ENCODE measurements at places on chromosomes 7 and 10.

DNA sequence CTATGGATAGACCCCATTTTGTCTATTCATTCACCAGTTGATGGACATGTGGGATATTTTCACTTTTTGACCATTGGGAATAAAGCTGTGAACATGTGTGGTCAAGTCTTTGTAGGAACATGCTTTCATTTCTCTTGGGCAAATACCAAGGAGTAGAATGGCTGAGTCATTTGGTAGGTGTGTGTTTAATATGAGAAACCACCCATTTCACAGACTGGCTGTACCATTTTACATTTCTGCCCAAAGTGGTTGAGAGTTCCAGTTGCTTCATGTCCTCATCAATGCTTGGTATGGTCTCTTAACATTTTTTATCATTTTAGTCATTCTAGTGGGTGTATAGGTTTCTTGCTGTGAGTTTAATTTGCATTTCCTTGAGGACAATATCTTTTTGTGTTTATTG is 124.9 kb upstream of the RHEB start:
- no peak for DNase-seq

DNA sequence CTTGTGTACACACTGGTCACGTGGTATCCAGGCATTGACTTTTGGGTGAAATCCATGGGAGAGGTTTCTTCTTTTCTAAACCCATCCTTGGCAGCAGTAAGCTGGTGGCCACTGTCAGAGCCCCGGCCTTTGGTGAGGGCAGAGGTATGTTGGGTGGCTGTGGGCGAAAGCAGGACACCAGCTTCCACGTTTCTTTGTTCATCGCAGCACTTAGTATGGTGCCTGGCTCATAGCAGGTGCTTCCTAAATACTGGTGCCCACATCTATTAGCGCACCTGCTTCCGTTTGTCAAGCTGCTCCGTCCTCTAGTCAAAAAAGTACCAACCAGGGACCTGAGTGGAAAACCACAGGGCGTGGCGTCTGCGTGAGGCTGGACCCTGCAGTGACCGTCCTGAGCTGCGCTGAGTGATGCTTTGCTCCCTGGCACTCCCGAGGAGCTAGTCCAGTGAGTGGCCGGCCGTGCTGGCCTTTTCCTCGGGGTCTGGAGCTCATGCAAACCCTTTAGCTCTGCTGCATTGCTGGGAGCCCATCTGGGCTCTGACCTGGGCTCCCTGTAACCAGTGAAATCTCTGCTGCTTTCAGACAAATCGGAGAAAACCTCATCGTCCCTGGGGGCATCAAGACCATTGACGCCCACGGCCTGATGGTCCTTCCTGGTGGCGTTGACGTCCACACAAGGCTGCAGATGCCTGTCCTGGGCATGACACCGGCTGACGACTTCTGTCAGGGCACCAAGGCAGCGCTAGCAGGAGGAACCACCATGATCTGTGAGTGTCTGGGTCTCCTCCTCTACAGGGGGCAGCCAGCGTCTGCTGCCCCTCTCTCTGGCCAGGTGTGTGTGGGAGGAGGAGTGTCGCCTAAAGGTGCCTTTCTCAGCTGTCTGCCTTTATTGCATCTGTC is 5.6 kb downstream of the DPYSL4 start:
- no peak for DNase-seq

GRCh38 chr7:82172017-82172416 is 271.6 kb downstream of the CACNA2D1 start:
- DNase-seq: no peak

DNA sequence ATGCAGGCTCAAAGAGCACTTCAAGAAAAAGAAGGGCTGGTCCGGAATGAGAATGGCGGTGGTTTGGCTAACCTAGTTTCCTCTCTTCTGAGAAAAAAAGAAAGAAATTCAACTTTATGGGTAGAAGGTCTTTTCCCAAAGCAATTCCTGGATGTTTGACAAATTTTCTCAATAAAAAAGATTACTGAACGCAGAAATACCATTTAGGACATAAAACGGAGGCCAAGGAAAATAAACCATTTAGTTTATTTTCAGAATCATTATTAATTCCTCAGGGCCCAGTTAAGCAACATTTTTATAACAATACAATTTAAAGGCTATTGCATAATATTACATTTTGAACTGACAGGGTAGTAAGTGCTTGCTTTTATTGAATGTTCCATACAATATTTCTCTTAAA is 284.6 kb upstream of the ANKRD30A start:
- no peak for DNase-seq

DNA sequence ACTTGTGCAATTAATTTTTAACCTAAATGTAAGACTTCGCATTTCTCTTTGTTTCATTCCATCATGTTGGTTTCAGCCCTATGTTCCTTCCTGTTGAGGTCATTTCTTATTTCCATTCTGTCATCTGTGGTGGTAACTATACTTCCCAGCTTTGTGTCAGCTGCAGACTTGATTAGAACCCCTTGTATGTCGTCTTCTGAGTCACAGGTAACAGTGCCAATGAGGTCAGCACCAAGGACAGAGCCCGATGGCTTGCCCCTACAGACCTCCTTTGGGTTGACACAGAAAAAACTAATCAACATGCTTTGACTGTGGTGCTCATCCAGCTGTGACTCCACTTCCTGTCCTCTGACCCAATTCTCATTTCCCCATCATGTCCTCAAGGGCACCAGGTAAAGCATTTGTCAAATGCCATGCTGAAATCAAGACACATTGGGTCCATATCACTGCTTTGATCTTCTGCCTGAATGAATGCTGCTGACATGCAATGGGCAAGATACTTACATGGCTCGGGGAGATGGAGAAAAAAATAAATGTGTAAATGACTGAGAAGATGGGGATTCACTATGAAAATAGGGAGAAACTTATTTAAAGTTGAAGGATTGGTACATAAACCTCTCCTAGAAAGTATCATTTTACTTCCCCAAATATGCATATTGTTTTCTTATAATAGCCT is 25.6 kb upstream of the CRTAC1 start:
- no peak for DNase-seq

- no peak for DNase-seq
Measured at GRCh38 chr10:35355971-35356724, 19.8 kb downstream of the CCNY start.

GRCh38 chr10:3820255-3820654 is 35.2 kb upstream of the KLF6 start:
- no peak for DNase-seq

DNA sequence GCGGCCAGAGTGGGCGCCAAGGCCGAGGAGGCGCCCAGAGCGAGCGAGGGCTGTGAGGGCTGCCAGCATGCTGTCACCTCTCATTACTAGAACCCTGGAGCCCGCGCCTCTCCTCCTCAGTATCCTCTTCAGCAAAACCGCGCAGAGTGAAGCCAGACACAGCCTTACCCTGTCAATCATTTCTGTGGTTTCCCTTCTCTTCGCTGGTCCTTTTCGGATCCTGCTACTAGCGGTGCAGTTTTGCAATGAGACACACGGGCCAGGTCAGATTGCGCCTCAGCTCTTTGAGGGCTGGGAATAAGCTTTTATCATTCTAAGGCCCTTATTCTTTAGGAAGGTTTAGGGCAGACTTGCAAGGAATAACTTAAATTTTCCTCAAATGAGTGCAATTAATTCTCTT is 55.5 kb upstream of the FAM171A1 start:
- no peak for DNase-seq

DNA sequence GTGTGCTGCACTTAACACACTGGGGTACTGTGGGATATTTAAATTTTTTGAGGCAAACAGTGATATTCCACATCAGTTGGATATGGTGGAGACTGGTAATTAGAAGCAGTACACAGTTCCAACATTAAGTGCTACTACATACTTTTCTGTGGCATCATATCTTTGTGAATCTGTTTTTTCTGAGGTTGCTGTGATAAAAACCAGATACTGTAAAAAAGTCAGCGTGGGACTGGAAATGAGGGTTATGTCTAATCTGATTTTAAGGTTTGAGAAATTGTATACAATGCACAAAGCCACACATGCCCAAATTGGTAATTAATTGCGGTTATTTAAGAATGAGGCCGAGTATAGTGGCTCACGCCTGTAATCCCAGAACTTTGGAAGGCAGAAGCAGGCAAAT is 41.2 kb downstream of the TBC1D12 start:
- DNase-seq: no peak

DNA sequence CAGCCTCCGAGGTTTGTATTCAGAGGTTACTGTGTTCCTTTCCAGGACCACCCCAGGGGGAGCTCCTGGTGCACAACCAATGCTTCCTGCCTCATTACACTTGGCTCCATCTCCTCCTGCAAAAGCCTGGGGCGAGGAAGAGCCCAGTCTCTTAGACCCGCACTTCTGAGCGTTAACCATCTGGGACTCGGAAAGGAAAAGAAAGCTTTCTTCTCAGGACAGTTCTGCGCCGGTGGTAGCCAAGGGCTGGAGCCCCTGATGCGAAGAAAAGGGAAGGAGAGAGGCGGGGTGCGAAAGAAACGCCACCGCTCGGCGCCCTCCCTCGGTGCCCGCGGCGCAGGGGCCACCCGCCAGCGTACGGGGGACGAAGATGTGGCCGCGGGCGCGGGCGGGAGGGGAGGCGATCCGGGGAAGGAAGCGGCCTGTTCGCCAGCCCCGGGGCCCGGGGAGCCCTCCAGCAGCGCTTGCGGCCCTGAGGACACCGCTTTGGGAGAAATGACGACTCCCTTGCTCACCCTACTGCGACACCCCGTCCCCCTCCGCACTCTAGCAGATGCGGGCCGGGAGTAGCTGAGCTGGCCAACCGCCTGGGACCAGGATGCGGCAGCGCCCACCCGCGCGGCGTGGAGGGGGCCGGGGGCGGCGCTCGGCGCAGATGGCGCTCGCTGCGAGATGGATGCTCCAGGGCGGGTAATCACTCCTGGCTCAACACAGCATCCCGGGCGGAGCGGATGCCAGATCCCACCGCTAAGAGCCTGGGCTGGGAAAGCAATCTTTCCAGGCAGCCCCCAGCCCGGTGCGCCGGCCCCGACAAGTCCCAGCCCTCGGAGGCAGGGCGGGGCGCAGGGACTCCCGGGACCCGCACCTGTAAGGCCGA is 1.3 kb downstream of the NRCAM start:
- no peak for DNase-seq

DNA sequence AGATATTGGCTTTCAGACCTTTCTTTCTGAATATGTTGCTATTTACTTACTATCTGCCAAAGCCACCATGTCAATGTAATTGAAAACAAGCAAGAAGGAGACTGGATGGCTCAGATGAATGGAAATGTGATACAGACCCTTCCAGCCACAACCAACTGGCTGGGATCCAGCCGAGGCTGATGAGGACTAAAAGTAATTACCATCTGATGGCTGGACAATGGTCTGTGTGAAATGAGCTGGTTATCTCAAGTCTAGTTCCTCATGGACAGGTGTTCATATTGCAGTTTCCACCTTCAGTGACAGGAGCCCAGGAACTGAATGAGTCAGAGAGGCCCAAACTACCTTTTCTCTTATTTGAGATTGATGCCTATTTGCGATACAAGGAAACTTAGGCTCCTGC is 267.5 kb downstream of the GATA3 start:
- DNase-seq: no peak

- no peak for DNase-seq
Measured at GRCh38 chr7:9217204-9217603, 783.8 kb downstream of the NXPH1 start.

DNA sequence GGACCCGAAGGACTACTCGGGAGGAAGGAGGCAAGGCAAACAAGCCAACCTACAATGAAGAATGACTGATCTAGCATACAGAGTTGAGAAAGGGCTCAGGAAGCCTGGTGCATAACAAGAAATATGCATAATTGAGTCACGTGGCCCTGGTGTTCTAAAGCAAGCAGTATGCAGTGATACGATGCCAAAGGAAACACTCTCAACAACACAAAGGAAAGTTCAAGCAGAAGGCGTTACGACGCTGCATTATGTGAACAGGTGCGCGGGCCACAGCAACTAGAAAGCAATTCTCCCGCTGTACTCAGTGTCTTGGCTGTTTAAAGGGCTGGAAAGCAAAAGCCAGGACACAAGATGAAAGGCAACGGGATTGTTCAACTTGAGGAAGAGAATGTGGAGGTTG is 100.8 kb downstream of the PRTFDC1 start:
- DNase-seq: no peak

- peak; percentile 46 for DNase-seq
Measured at GRCh38 chr7:1087465-1087814, 473 bp upstream of the GPER1 start.

GRCh38 chr7:30114536-30115238 is 20.1 kb upstream of the MTURN start:
- no peak for DNase-seq

- no peak for DNase-seq
Measured at GRCh38 chr10:82251222-82251906, 376.4 kb downstream of the NRG3 start.

DNA sequence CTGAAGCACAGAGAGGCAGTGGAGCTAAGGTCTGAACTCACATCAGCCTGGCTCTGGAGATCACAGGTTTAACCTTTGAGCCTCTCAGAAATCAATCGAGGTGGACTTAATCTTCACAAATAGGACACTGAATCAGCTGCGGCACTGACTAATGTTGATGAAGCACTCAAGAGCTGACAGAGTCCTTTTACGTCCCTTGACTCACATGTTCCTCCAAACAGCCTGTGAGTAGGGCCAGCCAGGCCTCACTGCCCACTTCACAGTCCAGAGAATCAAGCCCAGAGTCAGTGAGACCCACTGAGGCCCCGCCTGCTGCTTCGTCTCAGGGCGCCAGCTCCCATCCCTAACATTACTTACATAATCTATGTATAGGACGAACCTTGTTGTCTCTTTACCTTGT is 63.1 kb downstream of the TNS3 start:
- no peak for DNase-seq

DNA sequence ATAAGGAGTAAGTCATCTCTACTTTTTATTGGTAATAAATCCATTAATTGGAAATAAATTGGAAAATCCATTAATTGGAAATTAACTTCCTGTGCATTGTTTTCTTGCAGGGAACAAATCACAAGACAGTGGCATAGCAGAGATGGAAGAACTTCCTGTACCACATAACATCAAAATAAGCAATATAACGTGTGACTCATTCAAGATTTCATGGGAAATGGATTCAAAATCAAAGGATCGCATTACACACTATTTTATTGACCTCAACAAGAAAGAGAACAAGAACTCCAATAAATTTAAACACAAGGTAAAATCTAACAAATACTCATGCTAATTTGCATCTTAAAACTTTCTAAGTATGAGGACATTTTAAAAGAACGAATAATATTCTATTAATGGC is 57.8 kb downstream of the PHYHIPL start:
- no peak for DNase-seq

- no peak for DNase-seq
Measured at GRCh38 chr10:8331896-8332729, 277.6 kb downstream of the GATA3 start.

DNA sequence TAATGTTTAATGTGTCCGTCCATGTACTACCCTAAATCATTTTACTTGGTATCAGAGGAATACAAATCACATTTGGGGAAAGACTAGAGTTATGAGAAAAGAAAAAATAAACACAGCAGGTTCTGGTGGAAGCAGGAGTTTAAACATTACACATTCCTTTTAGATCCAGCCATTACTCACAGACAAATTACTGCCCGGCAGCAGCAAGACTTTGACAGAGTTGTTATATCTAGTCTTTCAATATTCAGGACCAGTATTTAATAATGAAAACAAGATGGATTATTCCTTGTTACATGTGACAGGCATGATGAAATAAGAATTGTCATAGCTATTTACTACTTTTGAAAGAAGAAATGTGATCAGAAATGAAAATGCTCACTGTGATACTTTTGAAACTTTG is 131.8 kb upstream of the GNAI1 start:
- DNase-seq: no peak
